AML-193 (cell line): ENCODE measurements at places on chromosomes 3 and 15.
A peak's percentile ranks its signal among the peaks of the same experiment; 100 is the strongest.

- no peak for DNase-seq
Observed at GRCh38 chr3:36317915-36318314, 62.4 kb upstream of the STAC start.

DNA sequence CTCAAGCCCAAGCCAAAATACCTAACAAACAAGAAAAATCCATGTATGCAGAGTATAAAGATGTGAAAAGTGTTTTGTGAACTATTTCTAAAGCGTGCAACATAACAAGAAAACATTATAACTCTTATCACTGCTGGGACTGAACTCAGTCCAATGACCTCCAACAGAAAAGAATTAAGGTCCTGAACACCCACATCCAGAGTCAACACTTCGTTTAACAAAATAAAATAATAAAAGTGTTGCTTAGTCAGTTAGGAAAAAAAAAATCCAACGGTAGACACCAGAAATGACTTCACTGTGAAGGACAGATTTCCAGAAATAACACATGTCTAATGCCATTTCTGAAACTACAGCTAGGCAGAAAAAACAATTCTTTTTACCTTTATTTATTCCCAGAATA lies 28.0 kb downstream of the MB21D2 start:
- no peak for DNase-seq

DNA sequence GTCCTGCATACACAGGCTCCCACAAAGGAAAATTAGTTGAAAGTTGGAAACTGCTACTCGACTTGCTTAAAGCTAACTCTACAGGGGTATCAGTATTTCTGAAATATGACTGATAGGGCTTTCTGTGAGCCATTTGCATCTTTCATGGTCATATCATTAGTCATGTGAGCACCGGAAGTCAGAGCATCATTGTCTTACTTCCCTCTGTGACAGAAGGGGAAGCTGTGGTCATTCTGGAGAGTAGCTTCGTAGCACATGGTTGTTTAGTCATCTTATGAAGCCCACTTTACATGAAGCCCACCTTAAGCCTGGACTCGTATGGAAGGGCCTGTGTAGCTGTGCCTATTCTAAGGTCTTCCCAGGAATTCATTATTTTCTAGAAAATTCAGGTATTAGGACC lies 69.0 kb downstream of the COL6A5 start:
- DNase-seq = peak; percentile 34

- DNase-seq = no peak
Observed at GRCh38 chr15:26231096-26231495, 368.0 kb upstream of the ATP10A start.

DNA sequence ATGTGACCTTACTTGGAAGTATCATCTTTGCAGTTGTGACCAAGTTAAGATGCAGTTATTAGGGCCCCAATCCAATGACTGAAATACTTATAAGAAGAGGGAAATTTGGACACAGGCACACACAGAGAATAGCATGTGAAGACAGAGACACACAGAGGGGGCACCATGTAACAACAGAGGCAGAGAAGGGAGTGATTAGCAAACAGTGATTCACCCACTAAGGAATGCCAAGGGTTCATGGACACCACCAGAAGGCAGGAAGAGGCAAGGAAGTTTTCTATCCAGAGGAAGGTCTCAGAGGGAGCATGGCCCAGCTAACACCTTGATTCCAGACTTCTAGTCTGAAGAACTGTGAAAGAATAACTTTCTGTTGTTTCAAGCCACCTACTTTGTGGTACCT lies 25.0 kb downstream of the SIDT1 start:
- no peak for DNase-seq

DNA sequence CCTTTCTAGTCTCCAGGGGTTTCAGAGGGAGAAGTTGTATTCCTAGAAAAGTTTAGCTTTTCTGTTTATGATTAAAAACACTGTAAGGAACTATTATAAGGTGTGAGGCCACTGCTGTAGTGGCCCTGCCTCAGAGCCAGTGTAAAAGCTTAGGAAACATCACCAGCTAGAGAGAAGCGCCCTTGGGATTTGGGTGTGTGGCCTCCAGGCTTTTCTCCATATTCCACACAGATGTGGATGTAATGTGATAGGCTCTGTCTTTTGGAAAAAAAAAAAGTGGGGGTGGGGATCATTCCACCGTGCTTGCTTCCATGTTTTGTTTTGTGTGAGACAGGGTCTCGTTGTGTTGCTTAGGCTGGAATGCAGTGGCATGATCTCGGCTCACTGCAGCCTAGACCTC lies 13.9 kb downstream of the SEC61A1 start:
- DNase-seq = no peak

GRCh38 chr15:78304216-78305066 lies 5.0 kb upstream of the SKIC8 start:
- no peak for DNase-seq

DNA sequence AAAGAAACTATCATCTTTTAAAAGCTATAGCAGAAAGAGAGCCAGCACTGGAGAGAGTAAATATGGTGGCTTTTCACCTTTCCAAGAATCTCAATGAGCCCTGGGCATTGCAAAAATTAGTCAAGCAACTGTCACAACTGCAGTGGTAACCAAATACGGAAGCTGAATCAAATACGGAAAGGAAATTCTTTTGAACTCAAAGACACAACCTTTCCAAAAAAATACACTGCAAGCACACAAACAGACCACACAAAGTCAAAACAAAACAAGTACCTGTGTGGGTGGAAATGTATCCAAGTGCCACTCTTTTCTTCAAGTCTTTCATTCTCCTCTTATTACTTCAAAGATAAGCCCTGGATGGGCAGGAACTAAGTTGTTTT lies 17.6 kb downstream of the VGLL4 start:
- peak; percentile 28 for DNase-seq

DNA sequence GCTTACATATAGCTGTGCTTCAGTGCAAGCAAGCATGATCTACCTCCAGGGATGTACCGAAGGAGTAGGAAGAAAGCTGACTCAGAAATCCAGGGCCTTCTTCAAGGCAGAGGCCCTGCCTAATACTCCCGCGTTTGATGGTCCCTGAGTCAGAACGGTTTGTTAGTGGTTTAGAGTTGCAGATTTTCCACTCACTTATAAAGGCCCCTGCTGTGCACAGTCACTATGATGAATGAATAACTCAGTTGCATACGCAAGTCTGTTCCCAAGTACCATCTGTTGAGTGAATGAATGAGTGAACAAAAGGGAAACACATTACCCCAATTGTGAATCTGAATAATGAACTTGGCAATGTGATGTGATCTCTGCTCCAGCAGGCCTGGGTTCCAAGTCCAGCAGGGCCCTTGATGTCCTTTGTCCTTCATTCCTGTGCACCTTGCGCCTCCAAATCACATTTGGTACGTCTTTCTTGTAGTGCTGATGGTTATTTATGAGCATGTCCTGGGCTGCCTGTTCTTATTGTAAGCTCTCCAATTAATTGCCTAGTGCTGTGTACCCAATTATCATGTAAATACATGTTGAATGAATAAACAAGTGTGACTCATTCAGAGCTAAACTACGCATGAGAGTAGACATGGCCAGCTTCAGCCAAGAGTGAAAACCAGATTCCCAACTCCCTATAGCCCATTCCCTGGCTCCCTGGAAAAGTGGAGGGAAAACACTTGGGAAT lies 85.3 kb upstream of the LIMD1 start:
- DNase-seq = no peak

GRCh38 chr15:71127083-71127482 lies 11.8 kb downstream of the THSD4 start:
- no peak for DNase-seq

GRCh38 chr3:72520690-72521308 lies 327.4 kb downstream of the SHQ1 start:
- no peak for DNase-seq

DNA sequence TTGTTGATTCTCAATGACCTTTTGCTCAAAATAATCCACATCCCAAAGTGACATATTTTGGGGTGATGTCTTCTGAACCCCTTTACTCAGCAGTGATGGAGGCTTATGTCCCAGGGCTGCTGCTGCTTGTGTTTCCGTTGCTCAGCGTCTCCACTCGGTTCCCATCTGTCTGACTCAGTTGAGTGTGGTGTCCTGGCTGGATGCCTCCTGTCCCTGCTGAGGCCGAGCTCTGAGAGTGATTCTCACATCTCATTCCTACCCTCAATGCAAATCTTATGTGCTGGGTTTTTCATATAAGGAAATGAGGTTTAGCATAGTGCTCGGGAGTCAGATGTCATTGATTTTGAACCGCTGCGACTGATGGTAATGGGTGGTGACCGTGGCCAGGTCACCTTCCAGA lies 247.4 kb downstream of the GABRG3 start:
- no peak for DNase-seq

DNA sequence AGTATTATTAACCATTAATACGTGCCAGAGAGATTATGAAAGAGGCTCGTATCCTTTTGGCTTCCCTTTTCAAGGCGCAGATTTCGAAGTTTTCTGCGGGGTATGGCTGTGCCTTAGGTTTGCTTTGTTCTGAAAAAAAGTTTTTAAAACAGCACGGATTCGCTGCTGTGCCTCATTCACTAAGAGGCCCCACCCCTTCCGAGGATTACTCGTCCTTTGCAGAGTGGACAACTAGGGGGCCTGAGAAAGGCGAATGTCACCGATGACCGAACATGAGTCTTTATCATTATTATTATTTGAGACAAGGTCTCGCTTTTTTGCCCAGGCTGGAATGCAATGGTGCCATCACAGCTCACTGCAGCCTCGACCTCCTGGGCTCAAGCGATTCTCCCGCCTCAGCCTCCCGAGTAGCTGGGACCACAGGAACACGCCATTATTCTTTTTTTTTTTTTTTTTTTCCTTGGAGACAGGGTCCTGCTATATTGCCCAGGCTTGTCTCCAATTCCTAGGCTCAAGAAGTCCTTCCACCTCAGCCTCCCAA lies 684 bp upstream of the RPS27L start:
- DNase-seq = peak; percentile 20

- DNase-seq = no peak
Observed at GRCh38 chr3:145244327-145244726, 916.7 kb downstream of the PLOD2 start.

- DNase-seq = no peak
Observed at GRCh38 chr15:40275523-40275922, 7.3 kb downstream of the ANKRD63 start.

DNA sequence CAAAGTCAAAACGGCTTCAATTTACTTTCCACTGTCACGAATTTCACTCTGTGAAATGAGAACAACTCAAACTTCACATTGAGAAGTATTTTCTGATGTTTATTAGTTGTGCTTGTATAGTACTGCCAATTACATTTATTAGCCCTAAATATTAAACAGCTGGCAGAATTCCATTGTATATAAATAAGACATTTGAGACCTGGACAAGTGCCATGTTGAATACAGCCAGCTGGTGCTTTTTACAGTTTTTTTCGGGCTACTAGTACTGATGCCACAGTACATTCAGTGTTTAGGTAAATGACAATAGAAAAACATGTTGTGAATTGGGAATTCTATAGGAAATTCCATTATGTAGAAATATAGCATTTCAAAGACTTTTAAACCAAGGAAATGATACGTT lies 79.0 kb downstream of the EPHA3 start:
- no peak for DNase-seq

DNA sequence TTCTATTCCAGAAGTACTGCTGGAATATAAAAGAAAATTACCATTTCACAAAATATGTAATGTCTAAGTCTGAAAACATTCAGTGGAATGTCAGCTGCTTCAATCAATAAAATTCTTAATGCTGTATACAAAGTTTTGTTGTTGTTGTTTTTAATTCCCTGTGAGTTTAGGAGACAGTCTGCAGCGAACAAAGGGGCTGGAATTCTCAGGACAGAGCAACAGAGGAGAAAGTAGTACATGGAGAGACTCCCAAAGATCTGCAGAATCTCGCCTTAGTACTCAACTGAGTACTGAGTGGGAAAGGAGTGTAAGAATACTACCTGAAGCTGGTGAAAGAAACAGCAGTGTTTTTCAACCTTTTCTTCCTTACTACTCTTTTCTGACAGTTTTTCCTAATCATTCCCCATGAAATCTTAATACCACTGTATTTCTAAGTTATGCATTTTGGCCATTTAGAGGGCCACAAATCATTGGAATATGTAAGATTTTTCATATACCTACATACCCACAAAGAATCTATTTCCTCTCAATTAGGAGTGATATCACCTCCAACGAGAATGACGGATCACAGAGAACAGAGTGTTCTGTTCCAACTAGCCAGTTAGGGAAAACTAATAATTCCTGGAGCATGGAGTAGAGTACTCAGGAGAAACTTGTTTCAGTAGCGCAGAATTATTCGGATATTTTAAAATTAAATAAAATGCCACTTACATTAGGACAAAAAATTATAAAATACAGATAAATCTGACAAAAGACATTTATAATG lies 16.0 kb downstream of the ANKRD28 start:
- DNase-seq = no peak

- DNase-seq = no peak
Observed at GRCh38 chr3:59882746-59883145, 832.9 kb upstream of the CFAP20DC start.

DNA sequence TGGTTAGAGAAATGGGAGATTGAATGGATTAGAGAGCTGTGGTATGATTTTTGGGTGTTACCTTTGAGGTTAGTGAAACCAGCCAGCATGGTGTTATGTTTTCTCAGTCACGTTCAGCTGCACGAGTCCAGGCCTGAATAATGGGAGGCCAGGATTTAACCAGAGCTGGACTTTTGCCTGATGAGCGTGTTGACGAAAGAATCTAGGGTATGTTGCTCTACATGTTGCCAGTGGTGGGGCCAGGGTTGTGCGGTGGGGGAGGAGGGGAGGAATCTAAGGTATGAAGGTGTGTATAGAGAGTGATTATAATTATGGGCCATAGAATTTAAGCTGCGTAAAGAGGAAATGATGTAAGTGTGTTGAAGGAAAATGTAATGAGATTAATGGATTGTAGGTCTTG lies 22.8 kb downstream of the MINDY2 start:
- DNase-seq = no peak

- DNase-seq = no peak
Observed at GRCh38 chr3:150146991-150147761, 176.5 kb upstream of the PFN2 start.

DNA sequence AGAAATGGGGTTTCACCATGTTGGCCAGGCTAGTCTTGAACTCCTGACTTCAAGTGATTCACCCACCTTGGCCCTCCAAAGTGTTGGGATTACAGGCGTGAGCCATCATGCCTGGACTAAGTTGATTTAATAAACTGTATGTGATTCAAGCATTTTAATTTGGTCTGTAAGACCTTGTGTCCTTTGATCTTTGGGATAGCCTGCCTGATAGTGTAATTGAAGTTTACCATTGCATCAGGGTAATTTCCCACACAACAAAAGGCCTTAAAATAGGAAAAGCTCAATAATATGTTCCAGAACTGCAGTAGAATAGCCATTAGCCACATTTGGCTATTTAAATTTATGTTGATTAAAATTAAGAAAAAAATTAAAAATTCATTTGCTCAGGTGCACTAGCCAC lies 25.2 kb upstream of the DENND6A start:
- no peak for DNase-seq

DNA sequence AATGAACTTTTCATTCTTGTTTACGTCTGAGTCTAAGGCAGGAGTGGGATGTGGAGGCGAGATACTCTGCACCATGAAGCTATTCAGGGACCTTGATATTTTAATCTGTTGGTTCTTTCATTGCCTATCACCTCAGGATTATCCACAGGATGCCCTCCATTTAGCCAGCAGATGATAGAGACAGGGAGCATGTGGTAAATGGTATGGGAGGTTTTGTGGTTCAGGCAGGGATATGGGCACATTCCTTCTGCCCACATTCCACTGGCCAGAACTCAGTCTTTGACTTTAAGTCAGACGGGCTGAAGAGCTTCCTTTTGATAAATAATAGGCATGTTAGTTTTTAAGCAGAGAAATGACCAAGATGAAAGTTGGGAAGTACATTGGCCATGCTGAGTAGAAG lies 548.0 kb upstream of the CCDC54 start:
- no peak for DNase-seq
